T47D (cell line): ENCODE measurements at places on chromosomes 13 and 19.

DNA sequence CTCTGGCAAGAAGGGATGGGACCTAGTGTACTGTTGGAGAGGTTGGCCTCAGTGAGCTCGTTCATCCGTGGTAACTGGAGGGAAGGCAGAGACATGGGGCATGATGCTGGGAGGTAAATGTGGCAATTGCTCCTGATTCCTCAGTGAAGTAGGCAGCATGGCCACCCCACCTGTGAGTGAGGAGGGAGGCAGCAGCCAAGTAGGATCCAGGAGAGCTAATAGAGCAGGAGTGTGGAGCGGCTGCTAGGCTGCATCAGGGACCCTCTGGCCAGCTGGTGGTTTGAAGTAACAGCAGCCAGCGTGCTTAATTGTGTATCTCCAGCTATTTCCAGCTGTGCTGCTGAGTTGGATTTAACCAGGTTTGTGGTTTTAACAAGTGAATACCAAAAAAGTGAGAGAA lies 24.7 kb downstream of the TM9SF2 start:
- no peak for DNase-seq

DNA sequence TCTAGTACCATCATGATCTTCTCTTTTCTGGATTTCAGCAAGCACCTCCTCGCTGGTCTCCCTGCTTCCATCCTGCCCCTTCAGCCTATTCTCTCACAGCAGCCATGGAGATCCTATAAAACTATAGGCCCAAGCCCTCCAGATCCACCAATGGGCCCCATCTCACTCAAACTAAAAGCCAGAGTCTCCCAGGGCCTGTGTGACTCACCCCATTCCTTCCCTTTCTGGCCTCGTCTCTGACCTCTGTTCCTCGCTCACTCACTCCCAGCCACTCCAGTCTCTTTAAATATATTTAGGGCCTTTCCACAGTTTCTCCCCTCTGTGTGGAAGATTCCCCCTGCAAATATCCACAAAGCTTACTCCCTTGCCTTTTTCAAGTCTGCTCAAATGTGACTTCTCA lies 89.7 kb downstream of the HSPH1 start:
- no peak for DNase-seq

DNA sequence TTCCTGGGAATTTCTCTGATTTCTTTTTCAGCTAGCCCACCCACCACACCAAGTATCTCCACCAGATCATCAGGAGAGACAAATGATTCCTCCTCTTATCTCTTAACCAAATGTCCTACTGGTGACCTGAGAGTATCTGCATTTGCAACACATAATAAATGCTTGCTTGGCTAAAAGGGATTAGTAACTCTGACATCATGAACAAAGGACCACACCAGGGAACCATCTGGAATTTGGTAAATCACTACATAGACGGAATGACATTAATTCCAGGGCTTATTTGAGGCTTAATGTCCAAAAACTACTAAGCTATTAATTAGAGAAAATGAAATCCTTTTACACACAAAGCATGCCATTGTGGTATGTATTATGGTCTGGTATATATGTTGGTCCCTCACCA lies 139.0 kb downstream of the RAP2A start:
- no peak for DNase-seq

DNA sequence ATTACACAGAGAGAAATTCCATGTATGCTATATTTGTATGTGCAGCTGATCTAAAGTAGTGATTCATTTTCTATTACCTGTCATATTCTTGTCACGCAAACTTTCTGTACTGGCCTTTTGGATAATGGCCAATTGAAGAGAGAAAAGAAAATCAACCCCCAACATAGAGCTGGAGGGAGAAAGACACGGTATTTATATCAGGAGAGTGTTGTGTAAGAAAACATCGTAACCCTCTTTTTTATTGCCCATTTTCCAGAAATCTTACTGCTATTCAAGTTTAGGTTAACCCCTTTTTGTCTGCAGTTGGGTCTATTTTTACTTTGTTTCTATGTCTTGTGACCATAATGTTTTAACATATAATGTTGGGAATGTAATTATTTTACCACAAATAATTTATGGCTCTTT lies 27.9 kb downstream of the DGKH start:
- no peak for DNase-seq

- no peak for DNase-seq
Observed at GRCh38 chr13:93422980-93423543, 196.5 kb downstream of the GPC6 start.

GRCh38 chr19:38386971-38387549 lies 774 bp downstream of the GGN start:
- no peak for DNase-seq

- no peak for DNase-seq
Observed at GRCh38 chr13:66967811-66968597, 262.1 kb downstream of the PCDH9 start.

DNA sequence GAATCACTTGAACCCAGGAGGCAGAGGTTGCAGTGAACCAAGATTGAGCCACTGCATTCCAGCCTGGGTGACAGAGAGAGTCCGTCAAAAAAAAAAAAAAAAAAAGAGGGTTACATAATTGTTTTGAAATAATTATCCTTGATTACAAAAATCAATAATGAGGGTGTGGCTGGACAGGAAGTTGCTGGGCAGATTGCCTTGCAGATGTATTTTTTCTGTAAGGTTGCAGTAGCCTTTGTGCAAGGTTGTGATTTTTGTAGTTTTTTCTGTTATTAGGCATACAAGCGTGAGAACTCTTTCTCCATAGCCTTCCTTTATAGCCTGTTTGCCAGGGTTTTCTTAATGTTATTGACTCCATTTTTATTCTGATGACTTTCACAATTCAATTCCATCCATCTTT lies 40.7 kb upstream of the SIN3B start:
- DNase-seq: no peak

- no peak for DNase-seq
Observed at GRCh38 chr13:50684366-50684765, 159.1 kb downstream of the DLEU7 start.

- DNase-seq: no peak
Observed at GRCh38 chr19:53960187-53960586, 2.5 kb upstream of the CACNG8 start.

DNA sequence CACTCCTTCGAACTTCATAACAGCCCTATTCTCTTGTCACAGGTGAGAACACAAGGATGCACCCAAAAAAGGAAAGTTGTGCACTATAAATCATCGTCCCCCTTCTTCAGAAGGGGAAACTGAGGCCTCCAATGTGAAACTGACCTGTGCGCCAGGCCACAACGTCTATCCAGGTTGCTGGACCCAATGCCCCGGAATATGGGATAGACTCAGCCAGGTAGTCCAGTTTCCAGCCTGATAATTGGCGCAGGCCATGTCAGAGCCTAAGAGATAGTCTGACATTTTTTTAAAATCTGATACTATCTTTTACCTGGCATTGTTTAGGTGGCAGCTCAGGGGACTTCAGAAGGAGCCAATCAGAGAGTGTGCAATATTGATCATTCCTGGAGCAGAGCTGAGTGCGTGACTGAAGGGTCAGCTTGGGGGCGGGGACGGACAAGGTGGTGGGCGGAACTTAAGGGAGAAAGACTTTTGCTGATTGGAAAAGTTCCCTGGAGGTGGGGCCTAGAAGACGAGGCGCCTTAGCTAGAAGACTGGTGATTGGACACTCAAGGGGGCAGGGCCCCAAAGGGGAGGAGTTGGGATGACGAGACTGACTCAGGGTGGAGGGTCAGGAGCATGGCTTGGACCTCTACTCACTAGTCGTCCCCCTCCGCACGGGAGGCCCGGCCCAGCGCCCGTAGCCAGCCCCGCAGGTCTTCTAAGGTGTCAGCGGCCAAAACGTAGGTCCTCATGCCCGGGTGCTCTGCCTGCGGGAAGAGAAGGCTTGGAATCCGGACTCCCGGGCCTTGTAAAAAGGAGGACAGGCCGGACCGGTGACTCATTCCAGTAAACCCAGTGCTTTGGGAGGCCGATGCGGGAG lies 8.5 kb downstream of the PLEKHA4 start:
- peak; percentile 83 for DNase-seq

GRCh38 chr13:85148009-85148408 lies 651.2 kb downstream of the SLITRK6 start:
- DNase-seq: no peak

DNA sequence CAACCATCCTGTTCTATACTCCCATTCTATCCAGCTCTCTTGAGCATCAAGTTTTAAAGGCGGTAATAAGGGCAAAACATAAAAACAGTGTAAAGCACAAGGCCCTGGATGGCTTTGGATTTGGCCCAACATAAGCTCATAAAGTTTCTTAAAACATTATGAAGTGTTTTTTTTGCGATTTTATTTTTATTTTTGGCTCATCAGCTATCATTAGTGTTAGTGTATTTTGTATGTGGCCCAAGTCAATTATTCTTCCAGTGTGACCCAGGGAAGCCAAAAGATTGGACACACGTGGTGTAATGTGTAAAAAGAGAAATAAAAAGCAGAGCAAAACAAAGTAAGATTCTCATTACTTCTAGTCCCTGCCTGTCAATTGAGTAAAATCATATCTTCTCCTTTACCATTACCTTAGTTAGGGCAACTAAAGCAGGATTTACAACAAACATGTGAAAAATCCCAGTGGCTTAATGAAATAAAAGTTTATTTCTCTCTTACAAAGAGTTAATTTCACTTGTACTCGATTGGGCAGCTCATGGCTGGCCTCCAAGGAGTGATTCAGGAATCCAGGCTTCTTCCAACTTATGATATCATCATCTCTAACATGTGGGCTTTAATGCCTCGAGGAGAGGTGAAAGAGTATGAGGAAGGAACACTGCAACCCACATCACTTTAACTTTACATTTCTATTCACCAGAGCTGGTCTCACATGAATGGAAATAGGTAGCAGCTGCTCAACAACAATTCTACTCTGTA lies 725.2 kb upstream of the SLITRK1 start:
- no peak for DNase-seq

- DNase-seq: no peak
Observed at GRCh38 chr13:36885901-36886300, 34.1 kb downstream of the SMAD9 start.

- DNase-seq: no peak
Observed at GRCh38 chr19:52724701-52725514, 9.9 kb downstream of the ZNF611 start.

GRCh38 chr13:97653443-97654140 lies 219.6 kb downstream of the RAP2A start:
- DNase-seq: no peak

GRCh38 chr19:543910-544608 lies at the start of gene GZMM:
Gene GZMM, plus strand, starts transcription at chr19:544053. Its CDS starts 19 bp downstream, at chr19:544072.
- no peak for DNase-seq

DNA sequence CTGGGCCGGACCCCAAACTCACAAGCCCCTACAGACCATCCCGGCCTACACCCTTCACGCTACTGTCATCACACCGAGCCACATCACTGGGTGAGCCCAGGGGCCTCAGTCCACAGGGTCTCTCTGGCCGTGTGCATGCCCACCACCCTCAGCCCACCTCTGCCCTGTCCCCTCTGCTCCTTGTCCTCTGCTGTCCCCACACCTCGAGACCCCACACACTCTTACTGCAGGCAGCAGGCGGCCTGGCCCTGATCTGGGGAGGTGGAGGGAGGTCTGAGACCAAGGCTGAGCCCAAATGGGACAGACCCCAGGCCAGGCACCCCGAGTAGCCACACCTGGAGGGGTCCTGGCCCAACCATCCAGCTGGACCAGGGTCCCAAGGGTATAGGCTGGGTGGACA lies 35.2 kb downstream of the PEPD start:
- DNase-seq: no peak

DNA sequence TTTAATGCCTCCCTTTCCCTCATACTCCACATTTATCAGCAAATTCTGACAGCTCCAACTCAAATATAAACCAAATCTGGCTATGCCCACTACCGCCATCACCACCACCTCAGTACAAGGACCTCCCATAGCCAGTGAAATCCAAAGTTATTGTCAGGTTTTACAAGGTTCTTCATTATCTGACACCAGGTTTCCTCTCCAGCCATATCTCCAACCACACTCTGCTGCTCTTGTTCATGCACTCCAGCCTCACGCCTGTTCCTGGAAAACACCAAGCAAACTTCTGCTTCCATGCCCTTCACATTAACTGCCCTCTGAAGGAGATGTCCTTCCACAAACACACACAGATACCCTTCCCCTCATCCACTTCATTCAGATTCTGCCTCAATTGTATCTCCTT lies 102.2 kb upstream of the MIR17HG start:
- no peak for DNase-seq

DNA sequence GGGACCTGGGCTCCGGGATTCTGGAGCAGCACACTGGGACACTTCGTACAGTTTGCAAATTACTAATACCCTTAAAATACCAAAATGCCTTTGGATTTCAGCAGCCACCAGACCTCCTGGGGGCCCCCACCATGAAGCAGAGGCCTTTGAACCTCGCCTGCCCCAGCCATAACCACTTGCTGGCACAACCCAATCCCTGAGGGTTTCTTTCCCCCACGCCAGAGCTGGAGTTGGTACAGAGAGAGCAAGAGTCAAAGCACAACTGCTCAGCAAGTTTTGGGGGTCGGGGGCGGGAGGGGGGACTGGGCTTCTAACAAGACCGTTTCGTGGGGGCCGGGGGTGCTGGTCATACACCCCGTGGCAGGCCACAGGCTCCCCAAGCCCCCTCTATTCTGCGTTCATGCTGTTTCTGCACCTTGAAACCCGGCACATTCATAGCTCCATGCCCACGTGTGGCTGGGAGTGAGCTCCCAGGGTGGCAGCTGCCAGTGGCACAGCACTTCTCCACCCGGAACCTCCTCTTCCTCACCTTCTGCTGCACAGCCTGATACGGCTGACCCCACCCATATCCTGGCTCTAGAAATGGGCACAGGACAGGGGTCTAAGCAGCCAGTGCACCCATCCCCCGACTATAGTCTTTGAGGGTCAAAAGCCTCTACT lies 17.1 kb downstream of the PLEKHF1 start:
- DNase-seq: no peak

- DNase-seq: no peak
Observed at GRCh38 chr19:14677464-14677863, 2.8 kb upstream of the ADGRE3 start.

DNA sequence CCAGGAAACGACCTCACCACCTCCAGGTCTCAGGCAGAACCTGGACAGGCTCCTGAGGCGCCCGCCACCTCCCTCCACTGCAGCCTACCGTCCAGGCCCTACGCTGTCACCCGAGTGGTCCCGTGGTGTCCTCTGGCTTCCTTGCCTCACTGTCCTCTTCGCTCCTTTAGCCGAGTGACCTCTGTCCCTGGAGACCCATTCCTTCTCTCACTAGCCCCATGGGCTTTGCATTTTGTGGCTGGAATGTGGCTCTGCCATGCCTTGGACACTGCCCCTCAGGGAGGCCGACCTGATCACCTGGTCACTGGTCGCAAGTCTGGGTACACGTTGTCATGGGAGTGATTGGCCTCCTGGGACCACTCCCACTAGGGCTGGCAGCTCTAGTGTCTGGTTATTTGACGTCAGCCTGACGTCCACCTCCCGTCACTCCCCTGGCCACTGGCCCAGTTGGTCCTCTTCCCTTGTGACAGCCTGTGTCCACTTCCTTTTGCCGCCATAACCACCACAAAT lies 17.9 kb downstream of the SLC25A42 start:
- no peak for DNase-seq

GRCh38 chr19:19319732-19320360 lies 463 bp downstream of the SUGP1 start:
- DNase-seq: no peak

GRCh38 chr13:75469047-75469446 lies 12.9 kb downstream of the TBC1D4 start:
- no peak for DNase-seq
